ENCODE measurements at places on chromosomes 12 and 14. TPM values are rescaled to one million over a fixed set of nuclear protein-coding genes. Genes with fewer than 3 reads are reported as not detected.

RNU4-1 gene
- under 0.01 TPM for total RNA-seq

DNA sequence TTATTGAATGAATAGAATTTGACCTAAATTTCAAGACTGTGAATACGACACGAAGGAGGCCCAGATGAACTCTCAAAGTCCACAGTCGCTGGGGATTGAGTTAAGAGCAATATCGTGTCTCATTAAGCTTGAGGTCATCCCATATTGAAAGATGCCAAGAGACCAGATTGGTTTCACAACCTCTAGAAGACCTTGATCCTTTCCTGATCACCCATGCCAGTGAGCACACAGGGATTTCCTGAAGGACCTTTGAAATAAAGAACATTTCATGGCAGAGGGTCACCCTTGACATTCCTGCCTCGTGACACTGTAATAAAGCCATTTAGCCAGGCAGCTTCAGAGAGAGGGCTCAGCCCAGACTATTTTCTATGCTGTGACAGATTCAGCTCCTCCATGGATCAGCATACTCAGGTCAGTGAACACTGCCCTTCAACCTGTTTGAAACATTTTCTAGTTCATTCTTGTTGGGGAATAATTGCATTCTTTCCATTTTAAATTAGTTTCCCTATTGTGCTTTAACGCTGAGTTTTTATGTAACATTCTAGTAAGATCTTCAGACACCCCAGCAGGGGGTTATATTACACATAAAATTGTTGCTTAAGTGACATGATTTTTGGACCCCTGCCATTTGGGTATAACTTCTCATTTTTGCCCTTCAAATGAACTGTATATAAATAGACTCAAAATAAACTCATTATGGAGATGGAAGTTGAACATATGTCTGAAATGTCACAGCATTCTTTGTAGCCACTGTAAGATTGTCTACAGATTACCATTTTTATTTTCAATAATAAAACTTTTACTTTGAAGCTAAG lies 213.2 kb downstream of the C12orf50 start:
- peak; percentile 8 for DNase-seq

SMCO2 gene
- total RNA-seq, result 0.88 TPM

GRCh38 chr12:52674433-52674775 lies 5.8 kb downstream of the KRT1 start:
- DNase-seq, result no peak

DNA sequence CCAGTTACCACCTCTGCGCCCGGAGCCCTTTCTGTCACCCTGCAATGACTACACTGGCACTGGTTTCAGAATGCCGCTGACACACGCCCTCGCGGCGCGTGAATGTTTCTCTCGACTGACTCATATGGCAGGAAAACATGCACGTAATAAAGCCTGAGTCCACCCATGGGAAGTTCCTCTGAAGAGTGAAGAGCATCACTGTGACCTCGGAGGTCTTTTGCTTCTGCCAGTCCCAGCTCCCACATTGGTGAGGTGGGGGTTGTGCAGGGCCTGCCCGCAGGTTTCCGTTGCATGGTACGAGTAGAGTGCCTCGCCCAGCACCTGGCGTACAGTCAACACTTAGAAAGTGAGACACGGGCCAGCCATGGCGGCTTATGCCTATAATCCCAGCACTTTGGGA lies 11.1 kb upstream of the SLC6A12 start:
- DNase-seq, result no peak

- no peak for DNase-seq
These were observed 33.5 kb downstream of the SLC15A4 start for GRCh38 chr12:128790221-128790620.
